ENCODE measurements at places on chromosomes 3 and 15.

DNA sequence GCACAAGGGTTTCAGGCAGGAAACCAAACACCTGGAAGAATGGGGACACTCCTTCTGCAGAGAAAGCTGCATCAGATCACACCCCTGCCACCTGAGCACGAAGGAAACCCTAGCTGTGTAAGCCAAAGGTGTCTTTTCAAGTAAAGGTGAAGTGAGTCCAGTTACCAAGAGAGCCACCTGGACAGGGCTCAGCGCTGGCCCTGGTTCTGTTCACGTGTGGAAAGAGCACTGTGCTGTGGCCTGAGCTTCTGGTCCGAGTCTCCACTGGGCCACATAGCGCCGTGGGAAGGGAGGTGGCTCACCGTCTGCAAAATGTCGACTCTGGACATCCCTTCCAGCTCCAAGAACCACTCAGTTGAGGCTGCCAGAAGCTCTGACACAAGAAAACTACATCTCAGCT, 151.1 kb downstream of the ADAMTS17 start:
- no peak for DNase-seq
- H3K36me3 ChIP-seq, result no peaks in the 10 kb centered on the region
- no peak overlapping the region for H3K4me3 ChIP-seq
- no peaks in the 10 kb centered on the region for H3K4me1 ChIP-seq

- H3K4me3 ChIP-seq, result no peak overlapping the region
- no peak overlapping the region for H3K27ac ChIP-seq
- H3K27me3 ChIP-seq, result no peaks in the 10 kb centered on the region
- no peaks in the 10 kb centered on the region for H3K36me3 ChIP-seq
Observed at GRCh38 chr3:32978331-32978730, 26.9 kb downstream of the CCR4 start.

DNA sequence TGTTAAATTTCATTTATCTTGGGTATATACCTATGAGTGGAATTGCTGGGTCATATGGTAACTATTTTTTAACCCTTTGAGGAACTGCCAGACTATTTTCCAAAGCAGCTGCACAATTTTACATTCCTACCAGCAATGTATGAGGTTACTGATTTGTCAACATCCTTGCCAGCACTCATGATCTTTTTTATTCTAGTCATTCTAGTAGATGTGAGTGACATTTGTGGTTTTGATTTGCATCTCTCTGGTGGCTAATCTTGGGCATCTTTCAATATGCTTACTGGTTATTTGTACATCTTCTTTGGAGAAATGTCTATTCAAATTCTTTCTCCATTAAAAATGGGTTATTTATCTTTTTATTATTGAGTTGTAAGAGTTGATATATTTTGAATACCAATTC, 21.3 kb upstream of the LRRC58 start:
- no peaks in the 10 kb centered on the region for H3K36me3 ChIP-seq
- H3K27me3 ChIP-seq, result no peaks in the 10 kb centered on the region
- no peak overlapping the region for H3K4me3 ChIP-seq
- no peak overlapping the region for H3K27ac ChIP-seq
- no peak for DNase-seq

DNA sequence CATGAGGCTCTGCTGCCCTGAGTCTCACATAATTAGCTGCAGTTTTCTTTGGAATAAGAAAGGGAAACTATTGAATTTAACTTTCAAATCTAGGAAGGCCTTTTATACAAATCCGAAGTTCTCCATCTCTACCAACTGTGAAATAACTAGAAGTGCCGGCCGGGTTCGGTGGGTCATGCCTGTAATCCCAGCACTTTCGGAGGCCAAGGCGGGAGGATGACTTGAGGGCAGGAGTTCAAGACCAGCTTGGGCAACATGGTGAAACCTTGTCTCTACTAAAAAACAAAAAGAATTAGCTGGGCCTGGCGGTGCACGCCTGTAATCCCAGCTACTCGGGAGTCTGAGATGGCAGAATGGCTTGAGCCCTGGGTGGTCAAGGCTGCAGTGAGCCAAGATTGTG, 43.6 kb downstream of the COL8A1 start:
- H3K4me3 ChIP-seq, result no peak overlapping the region
- H3K27me3 ChIP-seq, result no peaks in the 10 kb centered on the region
- no peak overlapping the region for H3K27ac ChIP-seq
- no peak for DNase-seq
- no peaks in the 10 kb centered on the region for H3K36me3 ChIP-seq

GRCh38 chr3:192229866-192230265, 497.5 kb downstream of the FGF12 start:
- H3K36me3 ChIP-seq, result no peaks in the 10 kb centered on the region
- no peak for DNase-seq
- no peak overlapping the region for H3K4me3 ChIP-seq

DNA sequence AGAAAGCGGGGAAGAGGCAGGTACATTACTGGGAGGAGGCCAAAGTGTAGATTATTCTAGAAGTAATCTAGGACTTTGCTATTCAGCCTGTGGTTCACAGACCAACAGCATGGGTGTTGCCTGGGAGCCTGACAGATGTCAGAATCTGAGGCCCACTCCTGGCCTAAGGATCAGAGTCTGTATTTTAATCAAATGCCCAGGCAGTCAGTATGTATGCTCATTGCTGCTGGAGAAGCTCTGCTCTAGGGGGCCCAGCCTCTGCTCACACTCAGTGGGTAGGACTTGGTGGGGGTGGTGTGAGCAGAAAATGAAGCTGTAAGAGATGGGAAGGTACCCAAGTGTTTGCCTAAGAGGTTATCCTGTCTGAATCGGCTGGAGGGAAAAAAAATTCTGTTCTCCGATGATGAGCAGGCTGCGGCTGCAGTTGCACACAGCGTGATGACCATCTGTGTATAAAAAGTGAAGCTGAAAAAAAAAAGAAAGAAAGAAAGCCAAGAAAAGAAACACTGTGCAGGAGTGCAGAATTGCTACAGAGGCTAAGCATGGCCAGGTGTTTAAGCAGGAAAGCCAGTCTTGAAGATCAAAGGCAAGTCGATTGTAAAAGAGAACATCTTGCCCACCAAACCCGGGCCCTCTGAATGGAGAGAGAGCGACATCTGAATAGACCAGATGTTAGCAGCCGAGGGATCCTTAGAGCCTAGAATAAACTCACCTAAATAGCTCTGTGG, 65.2 kb downstream of the EIF4E3 start:
- no peaks in the 10 kb centered on the region for H3K4me1 ChIP-seq
- H3K36me3 ChIP-seq, result no peaks in the 10 kb centered on the region

- H3K27ac ChIP-seq, result no peak overlapping the region
- no peak for DNase-seq
- no peaks in the 10 kb centered on the region for H3K27me3 ChIP-seq
- H3K36me3 ChIP-seq, result no peaks in the 10 kb centered on the region
Observed at GRCh38 chr3:69445024-69445423, 59.1 kb upstream of the FRMD4B start.

- DNase-seq, result peak; percentile 33
- peaks cover 18% of the 10 kb centered on the region for H3K4me1 ChIP-seq
- H3K27ac ChIP-seq, result peak overlapping the region; percentile 11
- no peaks in the 10 kb centered on the region for H3K36me3 ChIP-seq
- no peaks in the 10 kb centered on the region for H3K27me3 ChIP-seq
Observed at GRCh38 chr3:126983653-126984390, 907 bp downstream of the PLXNA1 start.

- DNase-seq, result no peak
- H3K4me3 ChIP-seq, result no peak overlapping the region
- H3K27me3 ChIP-seq, result no peaks in the 10 kb centered on the region
- H3K36me3 ChIP-seq, result peaks cover 15% of the 10 kb centered on the region
Observed at GRCh38 chr3:45679805-45680204, 9.4 kb upstream of the SACM1L start.

DNA sequence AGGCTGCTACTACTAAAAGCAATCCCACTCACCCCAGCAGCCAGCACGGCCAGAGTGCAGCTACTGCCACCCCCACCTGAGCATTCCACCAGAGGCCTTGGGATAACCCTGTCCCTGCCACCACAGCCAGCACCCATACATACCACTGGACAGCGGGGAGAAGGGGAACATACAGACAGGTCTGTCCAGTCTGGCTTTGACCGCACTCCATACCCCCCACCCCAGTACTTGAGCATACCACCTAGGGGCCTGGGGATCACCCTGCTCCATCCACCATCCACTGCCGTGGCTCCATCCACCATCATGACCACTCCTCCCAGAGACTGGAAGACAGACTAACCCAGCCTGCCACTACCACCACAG, 210.1 kb downstream of the ATP8B4 start:
- no peaks in the 10 kb centered on the region for H3K27me3 ChIP-seq
- H3K4me3 ChIP-seq, result no peak overlapping the region
- no peaks in the 10 kb centered on the region for H3K36me3 ChIP-seq
- no peaks in the 10 kb centered on the region for H3K4me1 ChIP-seq

All from effector memory CD4-positive, alpha-beta T cell (primary cell).